ENCODE measurements at places on chromosomes 6 and 20.
A peak's percentile ranks its signal among the peaks of the same experiment; 100 is the strongest.

DNA sequence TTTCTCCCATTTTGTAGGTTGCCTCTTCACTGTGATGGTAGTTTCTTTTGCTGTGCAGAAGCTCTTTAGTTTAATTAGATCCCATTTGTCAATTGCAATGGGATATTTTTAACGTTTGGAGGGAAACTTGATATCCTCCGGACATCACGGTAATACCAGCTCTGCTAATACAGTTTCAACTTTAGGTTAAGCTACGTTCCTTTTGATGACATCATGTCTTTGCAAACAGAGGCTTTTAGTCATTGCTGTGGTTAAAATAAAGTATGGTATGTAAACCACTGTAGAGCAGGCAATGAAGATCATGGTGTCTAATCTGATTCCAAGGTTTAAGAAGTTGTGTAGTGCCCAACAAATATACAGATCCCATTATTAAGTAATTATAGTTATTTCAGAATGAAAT, 168.0 kb upstream of the CHD6 start:
- no peak for DNase-seq

DNA sequence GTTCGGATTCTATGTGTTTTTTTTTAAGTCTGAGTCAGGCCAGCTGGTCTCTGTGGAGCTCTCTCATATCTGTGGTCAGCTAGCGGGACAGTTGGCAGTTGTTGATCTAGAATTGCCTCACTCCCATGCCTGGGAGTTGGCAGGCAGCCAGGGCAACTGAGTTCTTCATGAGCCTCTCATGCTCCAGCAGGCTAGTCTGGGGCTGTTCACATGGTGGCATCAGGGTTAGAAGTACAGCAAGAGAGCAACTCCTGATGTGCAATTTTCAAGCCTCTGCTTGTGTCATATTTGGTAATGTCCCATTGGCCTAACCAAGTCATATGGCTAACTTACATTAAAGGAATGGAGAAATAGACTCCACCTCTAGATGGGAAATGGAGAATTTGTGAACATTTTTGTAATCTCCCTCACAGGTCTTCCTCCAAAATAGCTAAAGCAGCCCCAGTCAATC, 6.7 kb upstream of the IFT52 start:
- DNase-seq = peak; percentile 23

DNA sequence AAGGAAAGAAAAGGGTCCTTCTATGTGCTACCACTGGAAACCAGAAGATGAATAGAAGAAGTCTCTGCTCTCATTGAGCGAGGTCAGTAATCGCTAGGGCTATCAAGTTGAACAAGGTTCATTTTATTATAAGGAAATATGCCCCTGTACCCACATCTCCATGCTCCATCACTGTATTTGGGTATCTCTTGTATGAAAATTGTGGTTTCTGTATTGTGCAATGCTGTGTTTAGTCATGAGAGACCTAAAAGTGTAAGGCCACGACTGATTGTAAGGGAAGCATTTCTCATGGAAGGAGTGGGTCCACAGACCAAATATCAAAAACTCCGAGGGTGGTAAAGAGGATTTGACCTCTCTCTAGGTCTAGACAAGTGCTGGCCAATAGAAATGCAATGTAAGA, 3.6 kb upstream of the HS3ST5 start:
- no peak for DNase-seq

DNA sequence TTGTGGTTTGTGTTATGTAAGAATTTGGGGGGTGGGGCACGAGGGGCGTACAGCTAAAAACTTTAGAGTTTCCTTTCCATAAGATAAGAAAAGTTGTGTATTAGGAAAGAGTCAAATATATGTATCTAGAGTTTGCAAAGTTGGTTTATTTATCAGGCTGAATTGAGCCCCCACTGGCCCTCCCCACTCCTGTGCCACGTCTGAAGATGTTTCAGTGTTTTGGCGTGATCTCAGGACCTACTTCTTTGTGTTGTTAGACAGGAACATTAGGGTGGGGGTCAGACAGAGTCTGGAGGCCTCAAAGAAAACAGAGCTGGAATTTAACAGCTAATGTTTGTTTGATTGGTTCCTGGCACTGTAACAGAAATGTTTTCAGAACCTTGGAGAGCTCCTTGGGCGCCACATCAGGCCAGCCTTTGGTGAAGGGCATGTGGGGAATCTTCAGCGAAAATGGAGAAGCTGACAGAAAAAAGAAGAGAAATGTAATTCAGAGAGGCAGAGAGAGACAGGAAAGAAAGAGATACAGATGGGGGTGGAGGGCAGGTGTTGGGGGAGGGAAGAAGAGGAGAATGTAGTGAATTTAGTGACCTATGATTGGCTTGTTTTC, 674 bp downstream of the NRSN1 start:
- DNase-seq = peak; percentile 53

GRCh38 chr20:48889140-48889790, 32.2 kb upstream of the ARFGEF2 start:
- no peak for DNase-seq

DNA sequence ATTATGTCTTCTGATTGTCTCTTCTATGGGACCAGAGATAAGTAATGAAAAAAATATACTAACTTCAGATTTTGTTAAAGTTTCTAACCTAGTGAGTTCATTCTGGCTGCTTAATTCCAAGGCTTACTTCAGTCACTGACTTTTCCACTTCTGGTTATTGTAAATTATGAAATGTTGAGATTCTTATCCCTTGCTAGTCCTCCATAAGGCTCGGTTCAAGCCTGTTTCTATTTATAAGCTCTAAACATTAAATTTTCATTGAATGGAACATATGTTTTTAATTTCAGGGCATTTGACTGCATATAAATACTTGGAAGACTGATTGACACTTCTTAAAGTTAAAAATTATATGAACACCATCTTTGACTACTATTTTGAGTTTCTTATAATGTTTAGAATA, 23.6 kb upstream of the NKAIN2 start:
- DNase-seq = no peak

DNA sequence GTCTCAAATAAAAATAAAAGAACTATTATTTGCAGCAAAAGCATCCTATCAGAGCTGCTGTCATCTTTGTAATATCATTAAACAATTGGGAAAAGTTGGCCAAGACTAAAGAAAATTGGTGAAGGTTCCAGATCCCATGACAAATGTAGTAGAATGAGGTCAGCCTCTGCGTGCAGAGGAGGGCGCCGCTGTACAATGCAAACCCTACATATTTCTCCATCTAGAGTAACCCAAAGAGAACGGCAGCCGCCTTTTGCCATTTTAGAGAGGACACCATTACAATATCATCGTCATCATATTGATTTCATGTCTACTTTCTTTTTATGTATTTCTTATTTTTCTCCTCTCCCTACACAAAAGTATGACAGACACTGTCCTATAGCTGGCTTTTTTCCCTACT, 59.5 kb downstream of the ZMYND8 start:
- no peak for DNase-seq

DNA sequence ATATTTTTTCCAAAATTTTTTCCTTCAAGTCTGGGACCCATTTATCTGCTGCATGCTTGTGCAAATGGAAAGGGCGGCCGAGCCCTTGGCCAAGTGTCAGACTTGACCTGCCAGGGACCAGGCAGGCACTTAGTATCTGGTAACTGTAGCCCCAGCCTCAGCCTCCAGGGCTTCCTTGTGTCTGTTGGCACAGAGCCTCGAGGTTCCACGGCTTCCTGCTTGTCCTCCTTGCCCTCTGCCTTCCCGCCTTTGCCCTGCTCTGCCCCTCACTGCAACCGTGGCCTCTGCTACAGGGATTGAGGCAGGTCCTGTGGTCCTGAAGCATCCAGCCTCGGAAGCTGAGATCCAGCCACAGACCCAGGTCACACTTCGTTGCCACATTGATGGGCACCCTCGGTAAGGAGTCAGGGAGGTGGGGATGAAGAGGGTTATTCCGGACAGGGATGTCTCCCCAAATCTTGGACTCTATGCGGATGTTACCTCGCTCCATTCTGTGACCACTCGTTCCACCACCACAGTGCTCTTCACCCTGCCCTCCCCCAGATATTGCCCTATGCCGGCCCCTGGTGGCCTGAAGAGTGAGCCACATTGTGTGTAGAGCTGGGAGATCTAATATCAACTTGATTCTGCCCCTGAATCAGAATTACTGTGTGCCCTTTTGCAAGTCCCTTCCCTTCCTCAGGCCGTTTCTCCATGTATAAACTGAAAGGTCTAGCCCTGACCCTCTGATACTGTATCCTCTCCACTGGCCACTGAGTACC, 41.5 kb upstream of the SRF start:
- DNase-seq = peak; percentile 39

GRCh38 chr6:4320860-4321259, 185.5 kb upstream of the ECI2 start:
- DNase-seq = peak; percentile 38

GRCh38 chr20:34871966-34872621, 562 bp downstream of the GGT7 start:
- no peak for DNase-seq

DNA sequence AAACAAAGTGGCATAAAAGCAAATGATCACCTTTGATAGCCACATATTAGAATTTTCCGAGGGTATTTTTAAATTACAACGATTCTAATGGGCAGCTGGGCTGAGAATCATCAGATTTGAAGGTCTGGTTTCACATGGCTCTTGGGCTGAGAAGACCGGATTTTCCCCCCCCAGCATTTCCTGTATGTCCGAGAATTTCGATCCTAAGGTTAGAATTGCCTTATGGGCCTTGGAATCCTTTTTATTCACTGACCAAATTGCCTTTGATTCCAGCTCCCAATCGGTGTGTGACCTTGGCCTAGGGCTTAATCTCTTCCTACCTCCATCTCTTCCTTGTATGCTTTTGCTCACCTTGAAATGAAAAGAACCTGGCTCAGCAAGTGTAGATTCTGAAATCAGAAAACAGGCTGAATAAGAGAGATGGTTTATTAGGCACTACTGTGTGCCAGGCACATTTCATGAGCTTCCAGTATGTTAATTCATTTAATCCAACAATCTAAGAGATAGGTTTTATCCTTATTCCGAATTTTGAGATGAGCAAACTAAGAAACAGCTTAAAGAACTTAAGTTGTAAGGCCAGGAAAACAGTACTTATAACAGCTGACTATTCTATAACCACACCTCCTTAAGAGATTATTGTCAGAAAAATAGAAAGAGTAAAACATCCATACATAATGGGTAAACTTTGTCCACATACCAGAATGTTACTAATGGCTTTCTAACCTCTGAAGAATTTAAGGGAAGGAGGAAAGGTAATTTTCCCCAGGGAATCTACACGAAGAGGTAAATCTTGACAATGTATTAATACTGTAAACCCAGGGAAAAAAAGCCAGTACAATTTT, 39.4 kb downstream of the HFE start:
- no peak for DNase-seq

GRCh38 chr20:819680-820322, 13.7 kb upstream of the FAM110A start:
- DNase-seq = no peak

GRCh38 chr6:3194535-3195419, 32.7 kb downstream of the TUBB2B start:
- no peak for DNase-seq

GRCh38 chr6:111721753-111722154, 116.1 kb upstream of the TRAF3IP2 start:
- no peak for DNase-seq

GRCh38 chr6:138849791-138850190, 53.9 kb downstream of the ECT2L start:
- no peak for DNase-seq

GRCh38 chr6:153958860-153959259, 80.2 kb upstream of the OPRM1 start:
- no peak for DNase-seq

All from H54 (cell line).